ENCODE measurements at places on chromosomes 3 and 15.
A peak's percentile ranks its signal among the peaks of the same experiment; 100 is the strongest.

DNA sequence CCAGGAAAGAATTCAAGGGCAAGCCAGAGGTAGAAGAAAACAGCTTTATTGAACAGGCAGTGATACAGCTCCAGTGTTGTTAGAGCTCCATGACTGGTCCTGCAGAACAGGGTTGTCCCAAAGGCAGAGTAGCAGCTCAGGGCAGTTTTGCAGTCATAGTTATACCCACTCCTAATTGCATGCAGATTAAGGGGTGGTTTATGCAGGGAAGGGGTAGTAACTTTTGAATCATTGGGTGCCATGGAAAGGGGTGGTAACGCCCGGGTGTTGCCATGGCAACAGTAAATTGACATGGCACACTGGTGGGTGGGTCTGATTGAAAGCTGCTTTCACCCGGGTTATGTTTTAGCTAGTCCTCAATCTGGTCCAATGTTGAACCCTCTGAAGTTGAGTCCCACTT is 9.7 kb upstream of the RAB6B start:
- no peak for DNase-seq

DNA sequence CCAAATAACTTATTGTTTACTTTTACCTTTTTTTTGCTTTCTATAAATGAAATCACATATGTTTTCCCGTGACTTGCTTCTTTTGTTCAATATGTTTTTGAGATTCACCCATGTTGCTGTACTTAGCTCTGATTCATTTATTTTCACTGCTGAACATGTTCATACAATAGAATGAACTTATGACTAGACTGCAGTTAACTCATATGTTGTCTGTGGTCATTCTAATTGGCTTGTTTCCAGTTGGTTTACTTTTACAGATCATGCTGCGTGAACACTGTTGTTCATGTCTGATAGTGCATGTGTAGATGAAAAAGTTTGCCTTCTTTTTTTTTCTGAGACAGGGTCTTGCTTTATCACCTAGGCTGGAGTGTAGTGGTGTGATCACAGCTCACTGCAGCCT is 31.6 kb upstream of the SV2B start:
- DNase-seq, result no peak

GRCh38 chr3:54164192-54164975 is 42.0 kb downstream of the CACNA2D3 start:
- no peak for DNase-seq

- no peak for DNase-seq
Observed at GRCh38 chr3:135432402-135432801, 533.1 kb upstream of the PPP2R3A start.

GRCh38 chr3:64079369-64080150 is 56.3 kb upstream of the PSMD6 start:
- DNase-seq, result no peak

DNA sequence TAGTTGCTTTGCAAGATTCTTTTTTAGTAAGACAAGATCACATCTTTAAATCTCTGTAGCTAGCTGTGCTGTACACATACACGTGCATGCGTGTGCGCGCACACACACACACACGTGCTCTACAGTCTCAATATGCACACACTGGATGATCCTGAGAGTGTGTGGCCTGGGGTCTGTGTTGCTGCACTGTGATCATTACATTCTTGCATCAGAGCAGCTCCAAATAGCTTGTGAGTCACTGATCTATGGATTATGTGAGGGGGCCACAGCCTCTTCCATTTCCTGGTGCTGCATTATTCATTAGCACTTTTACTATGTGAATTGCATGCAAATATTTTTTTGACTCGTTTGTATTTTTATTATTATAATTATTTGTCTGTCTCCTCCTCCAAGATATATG is 34.6 kb downstream of the MCTP2 start:
- no peak for DNase-seq

DNA sequence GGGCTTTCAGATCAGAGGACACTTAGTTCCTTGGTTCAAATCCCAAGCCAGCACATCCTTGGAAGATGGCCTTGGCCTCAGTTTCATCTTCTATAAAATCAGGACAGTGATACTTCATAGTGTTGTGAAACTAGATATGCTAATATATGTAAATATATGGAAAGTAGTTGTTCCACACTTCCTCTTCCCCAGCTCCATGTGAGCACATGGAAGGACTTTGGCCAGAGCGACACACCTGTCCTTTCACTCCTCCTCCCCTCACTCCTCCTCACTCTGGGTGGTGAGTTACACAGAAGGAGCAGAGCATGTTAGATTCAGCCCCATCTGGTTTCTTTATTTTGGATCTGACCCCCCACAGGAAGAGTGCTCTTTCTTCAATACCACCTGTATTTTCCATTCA is 65.2 kb downstream of the MTHFS start:
- no peak for DNase-seq

DNA sequence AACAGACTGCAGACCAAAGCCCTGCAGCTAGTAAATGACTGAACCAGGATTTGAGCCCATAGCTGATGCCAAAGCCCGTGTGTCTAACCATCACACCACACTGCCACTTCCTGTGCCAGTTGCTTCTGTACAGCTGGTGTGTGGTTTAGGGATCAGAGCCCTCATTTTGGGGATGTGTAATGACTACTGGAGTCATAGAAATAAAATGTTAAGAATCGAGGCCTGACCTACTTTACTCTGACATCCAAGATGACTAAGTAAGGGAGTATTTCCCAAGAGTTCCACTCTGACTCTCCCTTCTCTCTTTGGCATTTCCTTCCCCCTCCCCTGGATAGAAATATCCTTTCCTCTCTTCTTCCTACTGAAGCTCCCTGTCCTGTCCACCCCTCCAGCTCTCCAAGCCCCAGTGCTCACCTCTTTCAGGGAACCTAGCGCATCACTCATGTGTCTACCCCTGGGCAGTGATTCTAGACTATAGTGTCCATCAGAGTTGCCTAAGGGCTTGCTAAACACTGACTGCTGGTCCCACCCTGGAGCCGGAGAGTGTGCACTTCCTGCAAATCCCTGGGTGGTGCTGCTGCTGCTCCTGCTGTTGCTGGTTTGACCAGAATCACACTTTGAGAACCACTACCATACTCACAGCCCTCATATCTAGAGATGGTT is 53.8 kb downstream of the MGLL start:
- DNase-seq, result peak; percentile 99

GRCh38 chr15:80701676-80702311 is 6.7 kb downstream of the ABHD17C start:
- DNase-seq, result no peak

- no peak for DNase-seq
Observed at GRCh38 chr15:39296955-39297354, 283.9 kb upstream of the THBS1 start.

DNA sequence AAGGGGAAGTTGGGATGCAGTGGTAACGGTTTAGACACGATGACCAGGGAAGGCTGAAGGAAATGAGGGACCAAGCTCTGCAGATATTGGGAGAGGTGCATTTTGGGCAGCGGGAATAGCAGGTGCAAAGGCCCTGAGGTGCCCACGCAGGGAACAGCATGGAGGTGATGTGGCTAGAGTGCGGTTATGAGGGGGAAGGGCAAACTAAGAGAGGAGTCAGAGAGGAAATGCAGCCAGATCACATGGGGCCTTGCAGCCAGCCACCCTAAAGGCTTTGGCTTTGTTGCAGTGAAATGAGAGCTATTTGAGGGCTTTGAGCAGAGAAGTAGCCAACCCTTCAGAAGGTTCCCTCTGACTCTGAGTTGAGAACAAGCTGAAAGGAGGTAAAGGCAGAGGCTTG is 2.6 kb downstream of the SPATA12 start:
- no peak for DNase-seq

DNA sequence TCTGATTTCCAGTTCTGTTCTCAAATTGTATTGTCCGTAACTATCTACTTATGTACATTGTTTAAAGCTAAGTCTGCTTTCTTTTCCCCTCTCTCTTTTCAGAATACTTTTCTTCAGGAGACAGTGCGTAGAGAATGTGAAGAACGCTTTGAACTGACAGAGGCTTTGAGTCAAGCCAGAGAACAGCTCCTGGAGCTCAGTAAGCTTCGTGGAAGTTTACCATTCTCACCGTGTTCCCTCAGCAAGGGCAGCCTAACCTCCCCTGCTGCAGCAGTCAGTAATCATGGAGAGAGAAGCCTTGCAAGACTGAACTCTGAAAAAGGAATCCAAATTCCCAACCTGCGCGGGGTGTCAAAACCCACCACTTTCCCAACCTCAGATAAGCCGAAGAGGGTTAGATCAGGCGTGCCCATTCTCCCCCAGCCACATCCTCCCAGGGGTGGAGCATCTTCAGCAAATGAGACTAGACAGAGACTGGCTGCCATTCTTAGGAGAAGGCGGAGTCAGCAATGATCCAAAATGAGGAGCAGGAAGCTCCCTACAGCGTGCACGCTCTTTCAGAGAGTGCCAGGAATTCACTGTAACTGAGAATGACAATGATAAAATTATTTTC is 114.6 kb downstream of the CCNL1 start:
- no peak for DNase-seq

DNA sequence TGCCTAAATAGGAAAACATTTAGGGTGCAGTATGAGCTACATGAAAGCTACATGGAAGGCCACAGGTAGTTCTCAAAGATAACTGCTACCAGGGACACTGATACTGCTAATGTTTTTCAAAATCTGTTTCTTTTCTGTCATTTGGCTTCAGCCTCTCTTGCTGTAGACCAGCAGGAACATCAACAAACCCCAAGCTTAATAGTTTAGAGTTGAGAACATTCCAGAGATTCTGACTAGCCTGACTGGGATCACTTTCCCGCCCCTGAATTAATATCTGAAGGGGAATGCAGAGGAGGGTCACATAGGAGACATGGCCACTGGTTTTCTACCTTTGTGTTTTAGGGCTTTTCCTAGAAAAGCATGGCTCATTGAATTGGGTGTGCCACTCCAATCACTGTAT is 16.9 kb upstream of the C3orf38 start:
- DNase-seq, result no peak

DNA sequence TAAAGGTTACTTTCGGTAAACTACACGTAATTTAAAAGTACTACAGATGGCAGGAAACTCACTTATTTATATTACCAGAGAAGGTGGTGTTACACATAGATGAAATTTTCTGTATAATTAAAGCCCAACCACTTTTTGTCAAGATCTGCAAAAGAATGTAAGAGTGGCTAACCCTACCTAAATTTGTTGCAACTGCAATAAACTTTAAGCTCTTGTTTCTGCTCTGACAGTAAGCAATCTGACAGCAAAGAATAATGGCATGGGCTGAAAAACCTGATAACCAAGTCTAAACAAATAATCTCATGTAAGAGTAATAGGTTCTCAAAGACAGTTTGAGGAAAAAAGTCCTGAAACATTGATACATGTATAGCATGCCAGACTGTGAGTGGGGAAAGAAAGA is 897.3 kb downstream of the TUSC7 start:
- DNase-seq, result no peak

- no peak for DNase-seq
Observed at GRCh38 chr3:39315420-39315819, 14.1 kb upstream of the CCR8 start.

DNA sequence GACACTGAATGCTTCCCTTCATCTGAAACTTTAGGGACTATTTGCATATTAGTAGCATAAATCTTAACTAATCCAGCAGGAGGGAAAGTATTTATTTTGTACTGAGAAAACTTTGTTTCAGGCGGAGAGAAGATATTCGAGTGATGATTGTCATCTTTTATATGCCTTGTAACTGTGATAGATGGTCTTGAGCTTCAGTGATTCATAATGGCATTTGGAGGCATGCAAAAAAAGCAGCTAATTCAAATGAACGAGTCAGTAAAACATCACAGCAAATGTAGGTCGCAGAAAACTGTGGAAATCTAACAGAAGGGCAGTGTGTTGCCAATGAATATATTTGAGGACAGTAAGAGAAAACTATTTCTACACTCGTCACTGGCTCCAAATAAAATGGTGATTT is 643.7 kb upstream of the NAALADL2 start:
- DNase-seq, result no peak

- peak; percentile 33 for DNase-seq
Observed at GRCh38 chr15:45588219-45588875, 1.2 kb downstream of the BLOC1S6 start.

- no peak for DNase-seq
Observed at GRCh38 chr15:67603063-67603462, 60.6 kb downstream of the MAP2K5 start.

- DNase-seq, result no peak
Observed at GRCh38 chr3:15171096-15171495, 35.0 kb upstream of the CAPN7 start.

DNA sequence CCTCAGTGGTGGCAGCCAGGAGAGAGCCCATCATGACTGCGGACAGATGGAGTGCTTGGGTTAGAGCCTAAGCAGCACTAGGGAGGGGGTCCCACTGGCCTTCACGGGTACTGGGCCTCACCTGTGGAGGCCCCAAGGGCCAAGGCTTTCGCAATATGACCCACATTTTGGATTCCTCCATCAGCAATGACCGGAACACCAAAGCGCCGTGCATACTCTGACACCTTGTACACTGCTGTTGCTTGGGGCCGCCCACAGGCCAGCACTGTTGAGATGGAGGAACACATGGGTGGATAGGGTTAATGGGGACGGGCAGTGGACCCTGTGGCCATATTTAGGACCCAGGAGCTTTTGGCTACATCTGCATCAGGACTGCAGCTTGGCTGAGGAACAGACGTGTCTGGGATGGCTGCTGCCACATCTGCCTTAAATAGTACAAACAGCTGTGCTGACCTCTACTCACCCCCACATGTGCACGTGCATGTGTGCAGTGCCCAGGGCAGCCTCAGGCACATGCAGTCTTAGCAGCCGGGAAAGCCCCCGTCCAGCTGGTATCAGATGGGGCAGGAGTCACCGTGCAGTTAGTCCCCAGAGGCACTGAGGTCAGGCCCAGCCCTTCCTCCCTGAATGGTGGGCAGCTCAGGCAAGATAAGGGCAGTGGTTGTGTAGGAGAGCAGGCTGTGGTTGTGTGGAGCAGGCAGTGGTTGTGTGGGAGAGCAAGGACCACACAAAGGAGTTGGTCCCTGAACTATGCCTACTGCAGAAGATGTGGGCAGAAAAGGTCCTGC is 3.3 kb downstream of the NDUFAF3 start:
- peak; percentile 75 for DNase-seq

DNA sequence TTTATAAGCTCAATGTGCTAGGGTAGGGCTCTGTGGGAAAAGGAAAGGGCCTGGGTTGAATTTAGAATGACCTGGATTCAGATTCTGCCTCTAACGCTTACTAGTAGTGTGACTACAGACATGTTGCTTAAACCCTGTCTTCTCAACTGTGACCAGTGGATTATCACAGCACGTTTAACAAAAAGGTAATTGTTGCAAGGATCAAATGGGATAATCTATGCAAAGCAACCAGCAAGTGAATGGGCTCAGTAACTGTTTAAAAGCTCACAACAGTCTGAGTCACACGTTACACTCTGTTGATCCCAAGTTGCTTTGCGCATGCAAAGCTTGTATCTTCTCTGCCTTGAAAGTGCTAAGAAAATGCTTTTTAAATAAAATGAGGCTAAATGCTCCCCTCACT is 236.5 kb downstream of the IL20RB start:
- DNase-seq, result no peak

Measured in myocyte (in vitro differentiated cells).